CD4-positive, alpha-beta T cell treated with Interleukin-4 for 1 hour (primary cell): ENCODE measurements at places on chromosomes 2 and 18.

- no peak for DNase-seq
Observed at GRCh38 chr2:196123679-196124373, 47.6 kb downstream of the STK17B start.

DNA sequence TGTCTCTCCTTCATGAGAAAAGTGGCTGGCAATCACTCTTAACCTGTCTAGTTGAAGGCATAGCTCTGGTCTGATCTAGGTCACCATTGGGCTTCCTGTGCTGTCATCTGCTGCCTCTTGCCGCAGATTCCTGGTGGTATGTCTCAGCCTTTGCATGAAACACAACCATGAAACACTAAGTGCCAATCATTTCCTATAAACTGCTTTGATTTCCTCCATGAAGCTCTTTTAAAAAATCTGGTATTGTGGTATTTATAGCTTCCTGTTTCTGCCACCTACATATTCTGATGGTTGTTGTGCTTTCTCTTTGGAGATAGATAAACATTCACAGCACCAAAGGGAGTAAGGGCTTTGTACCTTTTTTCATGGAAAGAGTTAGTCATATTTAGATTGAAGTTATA is 120.0 kb upstream of the EPC2 start:
- peak; percentile 80 for DNase-seq

DNA sequence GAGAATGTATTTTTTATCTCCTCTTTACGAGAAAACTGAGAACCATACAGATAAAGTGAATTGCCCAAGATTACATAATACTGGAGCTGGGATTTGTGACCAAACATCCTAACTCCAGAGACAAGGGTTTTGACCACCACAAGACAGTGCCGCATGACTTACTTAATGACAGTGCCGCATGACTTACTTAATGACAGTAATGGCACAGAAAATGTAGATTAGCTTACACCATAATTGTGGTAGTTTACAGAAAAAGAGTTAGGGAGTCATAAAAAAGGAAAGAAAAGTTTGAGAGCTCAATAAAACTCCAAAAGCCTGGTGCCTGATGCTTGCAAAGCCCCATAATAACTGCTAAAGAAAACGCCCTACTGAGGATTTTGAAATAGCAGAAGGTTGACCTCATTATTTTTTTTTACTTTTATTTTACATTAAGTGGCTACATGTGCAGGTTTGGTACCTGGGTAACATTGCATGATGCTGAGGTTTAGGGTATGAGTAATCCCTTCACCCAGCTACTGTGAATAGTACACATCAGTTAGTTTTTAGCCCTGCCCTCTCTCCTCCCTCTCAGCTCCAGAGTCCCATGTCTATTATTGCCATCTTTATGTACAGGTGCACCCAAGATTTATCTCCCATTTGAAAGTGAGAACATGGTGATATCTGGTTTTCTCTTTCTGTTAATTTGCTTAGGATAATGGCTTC is 310.0 kb upstream of the UBE2E3 start:
- no peak for DNase-seq

DNA sequence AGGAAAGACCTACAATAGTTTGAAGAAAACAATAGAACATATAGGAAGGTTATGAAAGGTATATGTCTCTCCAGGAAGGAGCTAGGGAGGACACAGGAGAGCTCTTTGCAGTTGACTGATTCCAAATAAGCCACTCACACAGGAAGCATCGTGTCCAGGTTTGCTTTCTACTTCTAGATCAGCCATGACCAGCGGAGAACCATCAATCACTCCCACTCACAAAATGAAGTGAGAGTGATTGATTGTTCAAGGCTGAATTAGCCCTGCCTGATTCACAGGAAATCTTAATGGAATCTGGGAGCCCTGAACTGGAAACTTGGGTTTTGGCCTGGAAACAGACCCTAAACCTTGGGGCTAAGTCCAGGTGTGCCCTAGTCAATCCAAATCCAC is 1292.2 kb upstream of the ZEB2 start:
- DNase-seq: no peak

- DNase-seq: peak; percentile 40
Observed at GRCh38 chr2:112627060-112628040, 18.4 kb upstream of the SLC20A1 start.

GRCh38 chr18:73638709-73639108 is 508.9 kb downstream of the FBXO15 start:
- DNase-seq: no peak

DNA sequence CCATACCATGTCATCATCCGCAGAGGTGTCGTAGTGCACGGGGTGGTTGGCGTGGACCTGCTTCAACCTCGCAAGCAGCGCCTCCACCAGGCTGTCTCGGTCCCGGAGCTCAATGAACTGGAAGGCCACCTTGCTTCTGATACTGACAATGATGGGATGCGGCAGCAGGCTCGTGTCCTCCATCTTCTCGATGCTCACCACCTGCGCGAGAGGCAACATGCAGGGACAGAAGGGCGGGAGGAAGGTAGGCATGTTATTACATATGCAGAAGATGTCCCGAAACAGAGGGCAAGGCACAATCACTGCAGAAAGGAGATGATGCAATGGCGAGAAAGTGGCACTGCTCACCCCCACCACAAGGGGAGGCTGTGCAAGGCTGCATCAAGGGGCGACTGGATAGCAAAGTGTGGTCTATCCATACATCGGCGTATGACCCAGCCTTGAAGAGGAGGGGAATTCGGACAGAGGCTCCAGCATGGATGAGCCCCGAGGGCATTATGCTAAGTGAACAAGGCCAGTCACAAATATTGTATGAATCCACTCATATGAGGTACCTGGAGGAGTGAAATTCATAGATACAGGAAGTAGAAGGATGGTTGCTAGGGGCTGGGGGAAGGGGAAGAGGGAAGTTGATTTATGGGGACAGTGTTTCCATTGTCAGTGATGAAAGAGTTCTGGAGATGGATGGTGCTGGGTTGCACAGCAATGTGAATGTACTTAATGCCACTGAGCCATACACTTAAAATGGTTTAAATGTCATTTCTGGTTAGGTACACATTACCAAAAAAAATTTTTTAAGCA is 36.6 kb downstream of the RPL31 start:
- no peak for DNase-seq

GRCh38 chr2:238081561-238081960 is 18.6 kb upstream of the ESPNL start:
- no peak for DNase-seq

GRCh38 chr2:237431837-237432236 is 17.9 kb upstream of the COL6A3 start:
- no peak for DNase-seq
